Cardiac muscle cell (in vitro differentiated cells and primary cell): ENCODE measurements at places on chromosomes 4 and X.
A peak's percentile ranks its signal among the peaks of the same experiment; 100 is the strongest.

GRCh38 chr4:8171984-8172924 is 13.6 kb upstream of the ABLIM2 start:
- DNase-seq = no peak

DNA sequence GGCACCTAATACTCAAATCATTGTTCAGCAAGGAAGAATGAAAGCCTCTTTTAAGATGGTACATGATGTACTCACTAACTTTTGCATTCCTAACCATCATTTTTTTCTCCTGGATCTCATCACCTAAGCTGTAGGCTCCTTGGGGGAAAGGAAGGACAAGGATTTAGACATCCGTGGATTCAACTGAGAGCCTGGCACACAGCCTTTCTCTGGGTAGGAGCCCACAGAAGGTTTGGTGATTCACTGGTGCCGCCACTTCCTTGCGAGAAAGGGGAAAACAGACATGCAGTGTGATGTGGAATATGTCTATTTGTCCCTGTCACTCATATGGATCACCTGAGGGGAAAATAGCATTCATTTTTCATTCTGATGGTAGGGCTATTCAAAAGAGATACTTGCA is 147.3 kb downstream of the PCDH7 start:
- DNase-seq = no peak

- DNase-seq = no peak
Observed at GRCh38 chr4:107058828-107059227, 22.7 kb upstream of the DKK2 start.

DNA sequence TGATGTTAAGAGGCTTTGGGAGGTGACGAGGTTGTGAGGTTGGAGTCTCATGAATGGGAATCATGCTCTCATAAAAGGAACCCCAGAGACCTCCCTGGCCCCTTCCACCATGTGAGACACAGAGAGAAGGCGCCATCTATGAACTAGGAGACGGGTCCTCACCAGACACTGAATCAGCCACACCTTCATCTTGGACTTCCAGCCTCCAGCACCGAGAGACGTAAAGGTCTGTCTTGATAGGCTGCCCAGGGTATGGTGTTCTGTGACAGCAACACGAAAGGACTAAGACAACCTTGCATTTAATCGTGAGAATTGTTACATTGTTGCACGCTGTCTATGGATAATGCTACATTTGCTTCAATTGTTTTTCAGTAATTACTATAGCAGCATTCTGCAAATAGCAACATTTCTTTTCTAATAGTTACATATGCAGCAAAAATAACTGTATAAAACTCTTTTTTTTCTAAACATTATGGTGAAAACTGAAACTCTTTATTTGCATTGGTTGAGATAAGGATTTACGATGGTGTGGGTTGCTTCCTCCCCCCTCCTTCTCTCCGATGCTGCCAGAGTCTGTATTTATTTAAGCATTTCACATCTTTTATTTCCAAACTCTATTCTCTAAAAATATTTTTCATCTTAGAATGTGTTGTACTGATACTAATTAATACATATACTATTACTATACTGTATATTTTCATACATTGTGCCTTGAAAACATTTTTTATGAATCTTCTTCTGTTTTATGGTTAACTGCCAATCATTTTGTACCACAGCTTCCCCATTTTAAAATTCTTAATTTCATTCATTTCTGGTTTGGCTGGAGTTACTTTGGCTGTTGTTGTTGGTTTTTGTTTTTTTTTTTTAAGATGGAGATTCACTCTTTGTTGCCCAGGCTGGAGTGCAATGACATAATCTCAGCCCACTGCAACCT is 26.4 kb upstream of the AKAP17A start:
- no peak for DNase-seq

- peak; percentile 79 for DNase-seq
Observed at GRCh38 chrX:140712413-140713173, 3.0 kb downstream of the LINC00632 start.

DNA sequence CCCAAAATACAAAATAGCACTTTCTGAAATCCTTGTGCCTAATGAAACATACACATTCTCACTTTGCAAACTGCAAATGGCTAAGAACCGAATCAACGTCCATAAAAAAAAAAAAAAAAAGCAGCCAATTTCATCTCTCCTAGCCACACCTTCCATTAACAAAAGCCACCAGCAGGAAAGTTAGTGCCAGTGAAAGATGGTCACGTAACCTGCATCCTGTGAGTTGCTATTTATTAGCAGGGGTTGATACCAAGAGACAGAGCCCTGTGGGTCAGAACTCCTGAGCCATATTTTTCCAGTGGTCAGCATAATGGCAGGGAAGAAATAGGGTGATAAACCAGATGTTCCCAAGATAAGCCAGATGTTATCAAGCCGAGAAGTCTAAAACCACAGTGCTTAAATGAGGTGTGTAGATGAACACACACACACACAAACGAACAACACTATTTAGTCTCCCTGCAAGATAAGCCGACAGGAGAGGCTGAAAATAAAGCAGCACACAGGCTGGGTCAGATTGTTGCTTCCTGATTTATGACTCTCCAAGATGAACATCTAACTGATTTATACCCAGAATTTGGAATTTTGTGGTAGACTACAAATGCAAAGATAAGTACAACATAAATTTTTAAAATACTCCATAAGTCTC is 11.5 kb downstream of the PPARGC1A start:
- DNase-seq = no peak
